ENCODE measurements at places on chromosomes 5 and 9. TPM values are rescaled to one million over a fixed set of nuclear protein-coding genes. Genes with fewer than 3 reads are reported as not detected.

DNA sequence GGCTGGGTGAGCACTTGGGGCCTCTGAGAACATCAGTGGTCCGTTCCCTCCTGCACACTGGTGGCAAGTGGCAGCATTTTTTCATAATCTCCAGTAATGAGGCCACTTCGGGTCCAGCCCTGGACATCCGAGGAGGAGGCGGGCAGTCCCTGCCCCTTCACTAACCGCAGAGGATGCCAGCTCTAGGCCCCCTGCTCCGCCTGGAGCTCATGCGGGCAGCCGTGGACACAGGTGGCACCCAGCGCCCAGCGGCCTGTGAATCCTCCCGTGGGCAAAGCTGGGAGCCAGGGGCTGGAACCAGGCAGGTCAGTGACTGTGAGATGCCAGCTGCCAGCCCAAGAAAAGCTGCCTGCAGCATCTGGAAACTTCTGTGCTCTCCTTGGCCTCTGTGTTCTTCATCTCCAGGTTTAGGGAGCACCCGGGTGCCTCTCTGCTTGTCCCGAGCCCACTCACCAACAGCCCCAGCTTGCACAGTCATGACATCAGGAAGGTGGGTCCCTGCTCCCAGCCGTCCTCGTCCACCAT lies 92.4 kb downstream of the KCNT1 start:
- H3K4me1 ChIP-seq, result no peaks in the 10 kb centered on the region
- no peaks in the 10 kb centered on the region for H3K36me3 ChIP-seq
- H3K27ac ChIP-seq, result no peak overlapping the region
- H3K27me3 ChIP-seq, result no peaks in the 10 kb centered on the region
- DNase-seq, result no peak

- H3K36me3 ChIP-seq, result peaks cover 2% of the 10 kb centered on the region
- no peaks in the 10 kb centered on the region for H3K27me3 ChIP-seq
- H3K4me3 ChIP-seq, result no peak overlapping the region
- DNase-seq, result no peak
Measured at GRCh38 chr5:96844481-96844990, 31.8 kb upstream of the ERAP2 start.

DNA sequence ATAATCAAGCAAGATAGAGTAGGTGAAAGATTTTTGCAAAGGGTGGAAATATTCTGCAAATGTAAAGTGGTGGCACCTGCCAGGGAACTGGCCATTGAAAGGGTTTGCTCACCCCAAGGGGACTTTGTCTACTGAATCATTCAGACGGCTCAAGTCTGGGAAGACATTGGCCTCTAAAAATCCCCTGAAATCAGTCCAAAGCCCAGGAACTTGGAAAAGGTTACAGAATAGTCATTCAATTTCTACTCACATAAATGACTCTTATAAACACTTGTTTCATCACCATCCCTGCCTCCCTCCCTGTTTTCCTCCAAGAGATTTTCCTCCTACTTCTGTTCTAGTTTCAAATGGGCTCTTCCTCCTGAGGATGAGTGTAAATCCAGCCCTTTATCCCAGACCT lies 28.5 kb downstream of the ZNF366 start:
- no peaks in the 10 kb centered on the region for H3K4me1 ChIP-seq
- H3K27me3 ChIP-seq, result peaks cover 14% of the 10 kb centered on the region
- no peak for DNase-seq
- H3K27ac ChIP-seq, result no peak overlapping the region
- H3K4me3 ChIP-seq, result no peak overlapping the region

DNA sequence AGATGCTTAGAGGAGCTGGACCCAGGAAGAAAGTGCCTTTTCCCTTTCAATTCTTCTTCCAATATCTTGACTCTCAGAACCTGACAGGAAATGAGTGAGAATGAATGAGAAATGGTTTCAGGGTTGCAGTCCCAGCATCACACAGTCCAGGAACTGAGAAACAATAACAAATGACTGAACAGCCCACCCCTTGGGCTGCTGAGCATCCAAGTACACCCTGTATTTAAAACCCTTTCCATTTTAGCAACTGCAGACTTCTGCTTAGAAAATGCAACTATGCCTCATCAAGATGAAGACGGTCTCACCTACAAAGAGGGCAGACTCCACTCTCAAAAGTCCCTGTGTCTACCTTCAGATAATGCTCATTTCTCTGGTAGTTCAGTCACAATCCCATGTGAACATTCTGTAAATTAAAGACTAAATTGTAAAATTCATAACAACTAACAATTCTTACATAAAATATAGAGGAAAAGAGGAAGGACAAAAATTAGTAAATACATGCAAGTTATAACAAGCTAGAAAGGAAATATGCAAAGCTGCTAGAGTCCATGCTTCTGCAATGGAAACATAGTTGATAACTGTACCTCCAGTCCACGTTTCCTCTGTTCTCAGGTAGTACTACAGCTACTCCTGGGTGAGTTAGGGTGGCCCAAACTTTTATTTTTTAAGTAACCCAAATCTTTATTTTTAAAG lies 316.5 kb downstream of the ICE1 start:
- H3K4me1 ChIP-seq, result no peaks in the 10 kb centered on the region
- H3K4me3 ChIP-seq, result no peak overlapping the region
- no peak for DNase-seq
- H3K27me3 ChIP-seq, result peaks cover 19% of the 10 kb centered on the region

GRCh38 chr9:91186632-91187108 lies 175.0 kb downstream of the AUH start:
- DNase-seq, result no peak
- H3K27me3 ChIP-seq, result peaks cover 5% of the 10 kb centered on the region
- H3K4me1 ChIP-seq, result peaks cover 21% of the 10 kb centered on the region

GRCh38 chr5:93415819-93416218 lies 165.2 kb downstream of the NR2F1-AS1 start:
- H3K27ac ChIP-seq, result no peak overlapping the region
- DNase-seq, result no peak
- H3K36me3 ChIP-seq, result no peaks in the 10 kb centered on the region
- H3K27me3 ChIP-seq, result peaks cover 7% of the 10 kb centered on the region
- H3K4me3 ChIP-seq, result no peak overlapping the region

DNA sequence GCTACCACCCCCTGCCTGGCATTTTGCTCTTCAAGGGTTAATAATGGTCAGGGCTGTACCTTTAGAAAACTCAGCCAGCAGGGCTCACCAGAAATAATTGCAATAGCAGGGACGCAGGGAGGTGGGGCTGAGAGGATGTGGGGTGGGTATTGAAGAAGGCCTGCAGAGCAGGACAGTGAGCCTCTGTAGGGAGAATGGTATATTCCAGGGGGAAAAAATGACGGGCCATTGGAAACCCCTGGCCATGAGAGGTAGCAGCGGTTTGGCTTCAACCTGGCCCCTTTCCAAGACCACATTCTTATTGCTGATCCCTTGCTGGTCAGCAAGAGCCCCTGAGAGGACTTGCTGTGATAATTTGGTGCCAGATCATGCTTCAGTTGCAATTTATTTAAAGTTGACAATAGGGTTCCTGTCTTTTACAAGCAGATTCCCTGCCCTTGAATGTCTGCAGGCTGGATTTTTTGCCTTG lies 36.7 kb upstream of the CTNNA1 start:
- no peaks in the 10 kb centered on the region for H3K4me1 ChIP-seq
- no peak overlapping the region for H3K4me3 ChIP-seq
- peaks cover 67% of the 10 kb centered on the region for H3K27me3 ChIP-seq
- H3K36me3 ChIP-seq, result no peaks in the 10 kb centered on the region

DNA sequence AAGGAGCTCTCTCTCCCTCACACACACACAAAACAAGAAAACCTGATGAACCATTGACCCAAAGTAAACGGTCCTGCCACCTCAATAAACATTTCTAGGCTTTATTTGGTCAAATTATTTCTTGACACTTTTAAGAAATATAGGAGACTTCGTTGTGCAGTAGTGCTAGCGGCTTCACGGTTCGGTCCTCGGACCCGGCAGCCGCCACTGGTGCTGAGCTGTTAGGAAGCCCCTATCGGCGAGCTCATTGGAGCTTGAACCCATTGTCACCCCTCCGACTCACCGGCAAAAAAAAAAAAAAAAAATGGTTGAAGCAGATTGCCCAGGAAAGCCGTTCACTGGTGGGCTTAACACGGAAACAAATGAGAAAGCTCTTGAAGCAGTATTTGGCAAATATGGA lies 1695.6 kb upstream of the ACO1 start:
- DNase-seq, result no peak
- H3K27ac ChIP-seq, result no peak overlapping the region
- no peaks in the 10 kb centered on the region for H3K36me3 ChIP-seq
- H3K4me3 ChIP-seq, result no peak overlapping the region

- H3K36me3 ChIP-seq, result no peaks in the 10 kb centered on the region
- H3K4me1 ChIP-seq, result peaks cover 14% of the 10 kb centered on the region
- no peaks in the 10 kb centered on the region for H3K27me3 ChIP-seq
- H3K4me3 ChIP-seq, result no peak overlapping the region
- no peak for DNase-seq
Measured at GRCh38 chr9:92769990-92770359, 5.3 kb upstream of the BICD2 start.

DNA sequence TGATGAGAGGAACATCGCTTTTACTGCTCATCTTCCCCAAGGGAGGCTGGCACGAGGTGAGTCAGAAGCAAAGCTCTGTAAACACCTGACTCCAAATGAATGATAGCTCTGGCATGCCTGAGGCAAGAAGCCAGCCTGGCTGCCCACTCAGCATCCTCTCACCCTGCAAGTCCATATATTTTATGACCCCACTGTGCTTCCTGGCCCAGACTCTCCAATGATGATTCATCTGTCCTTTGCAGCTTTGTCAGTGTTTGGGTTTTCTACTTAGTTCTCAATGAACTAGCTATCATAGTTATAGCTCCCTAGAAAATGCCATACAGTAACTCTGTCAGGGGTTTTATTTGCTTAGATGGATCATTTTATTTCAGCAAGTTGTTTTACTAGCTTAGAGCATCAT lies 52.1 kb upstream of the FSTL4 start:
- DNase-seq, result no peak
- H3K27ac ChIP-seq, result no peak overlapping the region
- H3K27me3 ChIP-seq, result peaks cover 7% of the 10 kb centered on the region
- no peak overlapping the region for H3K4me3 ChIP-seq

- H3K36me3 ChIP-seq, result peaks cover 80% of the 10 kb centered on the region
- no peak overlapping the region for H3K27ac ChIP-seq
- H3K4me1 ChIP-seq, result peaks cover 30% of the 10 kb centered on the region
- DNase-seq, result no peak
Measured at GRCh38 chr9:2195211-2195610, 180.1 kb downstream of the SMARCA2 start.

DNA sequence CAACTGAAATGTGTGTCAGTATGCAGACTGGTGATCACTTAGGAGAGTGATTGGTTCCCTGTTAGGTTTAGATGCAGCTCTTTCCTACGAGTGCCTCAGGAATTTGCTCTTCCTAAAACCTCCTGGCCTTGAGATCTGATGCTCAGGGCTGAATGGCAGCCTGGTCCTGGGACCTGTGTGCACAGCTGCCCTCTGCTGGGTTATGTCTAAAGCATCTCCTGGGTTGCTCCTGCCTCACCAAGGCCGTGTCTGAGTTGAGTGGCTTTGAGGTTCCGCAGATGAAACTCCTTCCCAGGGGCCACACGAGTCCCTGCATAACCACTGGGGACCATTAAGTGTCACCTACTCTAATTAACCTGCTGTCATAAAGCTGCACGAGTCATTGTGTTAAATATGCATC lies 59.5 kb downstream of the MVB12B start:
- no peak overlapping the region for H3K4me3 ChIP-seq
- no peaks in the 10 kb centered on the region for H3K27me3 ChIP-seq
- DNase-seq, result no peak
- peaks cover 13% of the 10 kb centered on the region for H3K4me1 ChIP-seq

DNA sequence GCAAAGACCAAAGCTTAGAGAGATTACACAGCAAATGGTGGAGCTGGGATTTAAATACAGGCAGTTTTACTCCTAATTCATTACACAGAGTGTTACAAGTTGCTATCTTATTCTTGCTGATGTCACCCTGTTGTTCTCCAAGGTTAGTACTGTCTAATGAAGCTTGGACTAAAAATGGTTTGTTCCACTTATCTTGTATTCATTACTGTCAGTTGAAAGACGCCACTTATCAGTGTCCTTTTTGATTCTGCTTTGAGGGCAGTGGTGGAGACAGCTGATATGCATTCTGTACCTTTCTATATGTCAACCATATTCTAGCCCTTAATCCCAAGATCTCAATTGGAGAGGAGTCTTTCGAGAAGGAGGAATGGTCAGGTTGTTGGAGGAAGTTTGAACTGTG lies 14.0 kb upstream of the DENND4C start:
- no peak overlapping the region for H3K27ac ChIP-seq
- no peaks in the 10 kb centered on the region for H3K4me1 ChIP-seq
- H3K36me3 ChIP-seq, result no peaks in the 10 kb centered on the region

GRCh38 chr9:105064248-105065097 lies 136.5 kb upstream of the ABCA1 start:
- H3K36me3 ChIP-seq, result no peaks in the 10 kb centered on the region
- H3K4me3 ChIP-seq, result no peak overlapping the region
- no peak for DNase-seq
- H3K27ac ChIP-seq, result no peak overlapping the region
- peaks cover 12% of the 10 kb centered on the region for H3K27me3 ChIP-seq
- peaks cover 10% of the 10 kb centered on the region for H3K4me1 ChIP-seq

DNA sequence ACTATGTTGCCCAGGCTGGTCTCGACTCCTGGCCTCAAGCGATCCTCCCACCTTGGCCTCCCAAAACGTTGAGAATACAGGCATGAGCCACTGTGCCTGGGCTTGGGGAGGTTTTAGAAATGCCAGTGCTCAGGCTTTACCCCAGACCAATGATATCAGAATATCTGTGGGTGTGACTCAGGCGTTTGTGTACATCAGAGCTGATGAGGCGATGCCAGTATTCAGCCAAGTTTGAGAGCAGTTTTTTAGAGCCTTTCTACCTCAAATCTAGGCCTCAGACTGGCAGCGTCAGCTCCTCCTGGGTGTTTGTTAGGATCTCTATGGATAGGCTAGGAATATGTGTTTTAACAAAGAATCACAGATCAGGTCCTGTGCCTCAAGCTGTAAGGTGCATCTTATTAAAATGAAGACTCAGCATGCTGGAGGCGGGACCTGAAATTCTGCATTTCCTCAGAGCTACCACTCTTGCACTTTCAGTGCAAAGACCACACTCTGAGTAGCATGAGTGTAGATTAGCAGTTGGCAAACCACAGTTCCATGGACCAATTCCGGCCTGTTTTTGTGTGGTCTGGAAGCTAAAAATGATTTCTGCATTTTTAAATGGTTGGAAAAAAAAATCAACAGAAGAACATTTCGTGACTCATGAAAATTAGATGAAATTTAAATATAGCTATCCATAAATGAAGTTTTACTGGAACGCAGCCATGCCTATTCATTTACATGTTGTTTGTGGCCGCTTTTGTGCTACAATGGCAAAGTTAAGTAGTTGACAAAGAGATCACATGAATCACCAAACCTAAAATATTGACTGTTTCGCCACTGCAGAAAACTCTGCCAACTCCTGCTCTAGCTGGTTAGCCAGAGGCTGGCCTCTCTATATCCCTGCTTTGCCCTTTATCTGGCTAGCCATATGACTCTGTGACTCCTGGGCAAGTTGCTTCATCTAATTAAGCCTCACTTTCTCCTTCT lies 92.2 kb downstream of the KLF4 start:
- no peak overlapping the region for H3K27ac ChIP-seq
- DNase-seq, result no peak
- H3K27me3 ChIP-seq, result peaks cover 4% of the 10 kb centered on the region
- H3K4me1 ChIP-seq, result no peaks in the 10 kb centered on the region
- no peak overlapping the region for H3K4me3 ChIP-seq

GRCh38 chr9:10172476-10172875 lies 440.3 kb downstream of the PTPRD start:
- no peak overlapping the region for H3K4me3 ChIP-seq
- H3K27ac ChIP-seq, result no peak overlapping the region
- H3K36me3 ChIP-seq, result no peaks in the 10 kb centered on the region
- no peaks in the 10 kb centered on the region for H3K27me3 ChIP-seq
- H3K4me1 ChIP-seq, result no peaks in the 10 kb centered on the region

FAXDC2 gene
- total RNA-seq, result not detected

S100Z gene
- not detected for total RNA-seq

SPATA31E1 gene
- total RNA-seq, result not detected

GPR150 gene
- total RNA-seq, result 0.52 TPM
